ENCODE measurements at places on chromosomes 13 and 19. TPM values are rescaled to one million over a fixed set of nuclear protein-coding genes. Genes with fewer than 3 reads are reported as not detected.

GRCh38 chr13:72808917-72809500 is 27.1 kb downstream of the PIBF1 start:
- no peaks in the 10 kb centered on the region for H3K36me3 ChIP-seq
- H3K4me3 ChIP-seq = no peak overlapping the region
- H3K4me1 ChIP-seq = peaks cover 10% of the 10 kb centered on the region
- no peak for DNase-seq

DNA sequence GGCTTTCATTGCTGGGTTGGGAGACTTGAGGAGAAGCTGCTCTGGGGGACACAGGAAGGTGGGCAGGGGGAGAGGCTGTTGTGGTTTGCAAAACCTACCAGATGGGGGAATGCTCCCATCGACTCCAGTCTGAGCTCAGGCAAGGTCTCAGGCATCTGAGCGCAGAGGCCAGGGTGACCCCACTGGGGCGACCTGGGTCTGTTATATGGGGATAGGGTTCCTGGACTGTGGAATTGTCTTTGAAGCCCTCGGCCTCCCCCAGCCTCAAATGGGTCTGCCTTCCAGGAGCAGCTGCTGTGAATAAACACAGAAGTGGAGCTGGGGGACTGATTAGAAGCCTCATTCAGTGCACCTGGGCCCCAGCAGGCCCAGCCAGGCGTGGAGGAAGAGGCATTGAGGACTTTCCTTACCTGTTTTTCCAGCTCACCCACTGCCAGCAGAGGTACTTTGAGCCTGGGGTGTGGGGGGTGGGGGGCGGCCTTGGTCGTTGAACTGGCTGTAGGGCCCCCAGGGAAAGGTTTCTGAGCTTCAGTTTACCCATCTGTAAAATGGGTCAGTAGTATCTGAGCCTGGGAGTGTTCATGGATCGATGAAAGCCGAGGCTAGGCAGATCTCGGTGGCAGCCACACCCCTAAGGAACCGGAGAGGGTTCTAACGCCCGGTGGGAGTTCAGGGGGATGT is 1.4 kb downstream of the CERS4 start:
- peak overlapping the region; percentile 83 for H3K27ac ChIP-seq
- peaks cover 5% of the 10 kb centered on the region for H3K27me3 ChIP-seq
- H3K36me3 ChIP-seq = no peaks in the 10 kb centered on the region
- H3K4me3 ChIP-seq = peak overlapping the region; percentile 70
- peaks cover 7% of the 10 kb centered on the region for H3K4me1 ChIP-seq

DNA sequence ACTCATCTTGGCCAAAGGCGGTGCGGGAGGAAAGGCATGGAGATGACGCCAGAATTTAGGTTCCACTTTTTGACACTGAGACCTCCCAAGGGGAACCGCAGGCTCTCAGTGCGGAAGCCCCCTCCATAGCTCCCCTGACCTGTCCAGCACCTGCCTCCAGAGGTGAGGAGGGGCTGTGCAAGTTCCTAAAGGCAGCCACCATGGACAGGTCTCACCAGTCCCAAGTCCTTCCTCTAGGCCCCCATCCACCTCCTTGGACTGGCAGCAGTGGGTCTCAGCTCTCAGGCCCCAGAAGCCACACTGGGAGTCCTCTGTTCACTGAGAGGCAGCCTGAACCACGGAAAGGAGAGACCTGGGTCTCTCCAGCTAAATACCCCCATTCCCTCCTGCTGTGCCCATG is 31.6 kb upstream of the TSHZ3 start:
- no peaks in the 10 kb centered on the region for H3K36me3 ChIP-seq
- H3K27me3 ChIP-seq = no peaks in the 10 kb centered on the region
- no peaks in the 10 kb centered on the region for H3K4me1 ChIP-seq
- no peak overlapping the region for H3K4me3 ChIP-seq
- H3K27ac ChIP-seq = no peak overlapping the region
- no peak for DNase-seq

- no peaks in the 10 kb centered on the region for H3K27me3 ChIP-seq
- H3K4me1 ChIP-seq = peaks cover 8% of the 10 kb centered on the region
- no peak overlapping the region for H3K4me3 ChIP-seq
- no peaks in the 10 kb centered on the region for H3K36me3 ChIP-seq
- DNase-seq = no peak
These were observed 108.2 kb downstream of the SIPA1L3 start for GRCh38 chr19:38015216-38015615.

TPT1 gene
- 2,558 TPM for total RNA-seq

ZNF20 gene
- total RNA-seq = 4.5 TPM

- no peaks in the 10 kb centered on the region for H3K27me3 ChIP-seq
- H3K36me3 ChIP-seq = no peaks in the 10 kb centered on the region
- no peak overlapping the region for H3K27ac ChIP-seq
- no peaks in the 10 kb centered on the region for H3K4me1 ChIP-seq
- no peak overlapping the region for H3K4me3 ChIP-seq
- no peak for DNase-seq
These were observed 101.8 kb upstream of the ZNF98 start for GRCh38 chr19:22523940-22524339.

- no peaks in the 10 kb centered on the region for H3K36me3 ChIP-seq
- H3K4me3 ChIP-seq = no peak overlapping the region
- H3K27ac ChIP-seq = no peak overlapping the region
- DNase-seq = no peak
These were observed 7.2 kb upstream of the PTGER1 start for GRCh38 chr19:14482172-14482941.

DNA sequence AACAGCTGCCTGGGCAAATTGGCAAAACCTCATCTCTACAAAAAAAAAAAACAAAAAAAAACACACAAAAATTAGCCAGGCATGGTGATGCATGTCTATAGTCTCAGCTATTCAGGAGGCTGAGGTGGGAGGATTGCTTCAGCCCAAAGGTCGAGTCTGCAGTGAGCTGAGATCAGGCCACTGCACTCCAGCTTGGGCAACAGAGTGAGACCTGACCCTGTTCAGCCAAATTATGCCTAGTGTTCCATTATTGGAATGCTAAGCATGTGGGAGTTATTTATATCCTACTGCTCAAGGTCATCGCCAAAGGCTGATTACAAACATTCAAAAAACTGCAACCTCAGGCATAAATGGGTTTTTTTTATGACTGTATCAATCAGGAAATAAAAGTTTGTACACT is 1251.0 kb upstream of the PCDH9 start:
- H3K4me1 ChIP-seq = no peaks in the 10 kb centered on the region
- no peaks in the 10 kb centered on the region for H3K36me3 ChIP-seq
- no peaks in the 10 kb centered on the region for H3K27me3 ChIP-seq

GRCh38 chr19:44530777-44531176 is 1.3 kb upstream of the CEACAM20 start:
- DNase-seq = no peak
- H3K4me1 ChIP-seq = no peaks in the 10 kb centered on the region
- H3K27me3 ChIP-seq = no peaks in the 10 kb centered on the region
- no peak overlapping the region for H3K4me3 ChIP-seq
- no peak overlapping the region for H3K27ac ChIP-seq

DNA sequence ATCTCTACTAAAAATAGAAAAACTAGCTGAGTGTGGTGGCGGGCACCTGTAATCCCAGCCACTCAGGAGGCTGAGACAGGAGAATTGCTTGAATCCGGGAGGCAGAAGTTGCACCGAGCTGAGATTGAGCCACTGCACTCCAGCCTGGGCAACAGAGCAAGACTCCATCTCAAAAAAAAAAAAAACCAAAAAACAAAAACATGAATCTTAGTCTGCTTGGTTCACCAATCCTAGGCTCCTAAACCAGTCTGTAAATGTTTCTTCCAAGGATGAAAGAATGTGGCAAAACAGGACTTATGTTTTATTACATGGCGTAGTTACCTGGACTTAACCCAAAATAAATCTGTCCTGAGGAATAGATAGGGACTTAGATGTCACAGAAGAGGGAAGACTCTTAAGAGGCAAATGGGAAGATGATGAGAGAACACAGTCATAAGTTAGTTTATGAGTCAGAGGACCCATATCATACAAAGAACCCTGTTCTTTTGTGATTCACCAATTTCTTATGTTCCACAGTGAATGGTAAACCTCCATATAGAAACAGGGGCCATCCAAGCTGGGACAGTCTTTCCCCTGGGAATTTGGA is 6.9 kb upstream of the FBXL3 start:
- DNase-seq = no peak
- no peak overlapping the region for H3K4me3 ChIP-seq
- H3K4me1 ChIP-seq = no peaks in the 10 kb centered on the region
- H3K27me3 ChIP-seq = no peaks in the 10 kb centered on the region

- H3K4me1 ChIP-seq = peaks cover 14% of the 10 kb centered on the region
- H3K4me3 ChIP-seq = peak within 1 kb of the TSS; percentile 93
- peaks cover 1% of the 10 kb centered on the region for H3K36me3 ChIP-seq
- no peaks in the 10 kb centered on the region for H3K27me3 ChIP-seq
- DNase-seq = peak; percentile 96
These were observed at the start of gene MED25 for GRCh38 chr19:49817964-49818648. TSS of gene MED25 (plus strand) at chr19:49818289. CDS start at chr19:49818342, 53 bp downstream.

- peaks cover 4% of the 10 kb centered on the region for H3K4me1 ChIP-seq
- H3K27ac ChIP-seq = no peak overlapping the region
- no peaks in the 10 kb centered on the region for H3K36me3 ChIP-seq
- no peak overlapping the region for H3K4me3 ChIP-seq
- no peaks in the 10 kb centered on the region for H3K27me3 ChIP-seq
These were observed 73.2 kb downstream of the GGACT start for GRCh38 chr13:100515410-100515800.

- H3K4me3 ChIP-seq = no peak overlapping the region
- no peaks in the 10 kb centered on the region for H3K27me3 ChIP-seq
- H3K27ac ChIP-seq = no peak overlapping the region
- H3K36me3 ChIP-seq = no peaks in the 10 kb centered on the region
- H3K4me1 ChIP-seq = no peaks in the 10 kb centered on the region
These were observed 233.5 kb downstream of the TUBA3C start for GRCh38 chr13:18948012-18948663.

DNA sequence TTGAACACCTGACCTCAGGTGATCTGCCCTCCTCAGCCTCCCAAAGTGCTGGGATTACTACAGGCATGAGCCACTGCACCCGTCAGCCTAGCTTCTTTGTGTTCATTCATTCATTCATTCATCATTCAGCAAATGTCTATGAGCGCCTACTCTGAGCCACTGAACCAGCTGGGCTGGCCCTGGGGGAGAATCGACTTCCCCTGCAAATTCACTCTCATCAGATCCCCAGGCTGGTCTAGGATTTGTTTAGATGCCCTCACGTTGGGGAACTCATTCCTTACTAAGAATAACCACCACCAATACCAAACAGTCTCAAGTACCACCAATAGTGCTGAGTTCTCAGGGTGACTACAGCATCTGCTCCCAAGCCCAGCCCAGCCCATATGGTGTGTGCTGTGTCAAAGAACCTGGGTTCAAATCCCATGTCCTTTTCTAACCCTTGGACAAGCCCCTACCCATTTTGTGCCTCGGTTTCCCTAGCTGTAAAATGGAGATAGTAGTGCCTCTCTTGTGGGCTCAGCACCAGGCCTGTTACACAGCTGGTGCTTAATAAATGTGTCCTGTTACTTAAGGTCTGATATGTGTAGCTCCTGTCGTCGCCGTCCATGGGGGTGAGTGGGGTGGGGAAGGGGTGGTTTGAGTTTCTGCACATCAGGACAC is 16.8 kb downstream of the NRTN start:
- peaks cover 4% of the 10 kb centered on the region for H3K4me1 ChIP-seq
- H3K36me3 ChIP-seq = no peaks in the 10 kb centered on the region
- no peak overlapping the region for H3K27ac ChIP-seq
- H3K4me3 ChIP-seq = no peak overlapping the region
- no peak for DNase-seq
- no peaks in the 10 kb centered on the region for H3K27me3 ChIP-seq

PSG2 gene
- total RNA-seq = not detected

LIM2 gene
- total RNA-seq = not detected

ZNF677 gene
- 30.2 TPM for total RNA-seq

DNA sequence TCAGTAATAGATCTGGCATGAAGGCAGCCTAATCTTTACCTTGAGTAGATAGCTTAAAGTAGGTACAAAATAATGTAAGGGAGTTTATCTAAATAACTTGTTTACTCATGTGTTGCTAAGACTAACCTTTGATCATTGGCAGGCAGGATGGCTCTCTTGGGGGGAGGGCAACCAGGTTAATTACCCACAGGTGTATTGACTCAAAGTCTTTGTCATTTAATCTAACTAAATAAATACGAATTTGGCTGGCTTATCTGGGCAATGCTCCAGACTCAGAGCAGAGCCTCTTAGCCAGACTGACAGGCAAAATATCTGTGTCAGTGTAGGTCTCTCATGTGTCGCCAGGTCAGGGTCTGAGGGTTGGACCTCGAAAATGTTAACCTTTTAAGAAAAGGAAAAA is 283.4 kb upstream of the KLHL1 start:
- H3K27ac ChIP-seq = no peak overlapping the region
- no peaks in the 10 kb centered on the region for H3K27me3 ChIP-seq
- no peak overlapping the region for H3K4me3 ChIP-seq
- no peaks in the 10 kb centered on the region for H3K36me3 ChIP-seq
- no peak for DNase-seq

PRRG2 gene
- 0.37 TPM for total RNA-seq

SYNE4 gene
- 1.0 TPM for total RNA-seq

DNA sequence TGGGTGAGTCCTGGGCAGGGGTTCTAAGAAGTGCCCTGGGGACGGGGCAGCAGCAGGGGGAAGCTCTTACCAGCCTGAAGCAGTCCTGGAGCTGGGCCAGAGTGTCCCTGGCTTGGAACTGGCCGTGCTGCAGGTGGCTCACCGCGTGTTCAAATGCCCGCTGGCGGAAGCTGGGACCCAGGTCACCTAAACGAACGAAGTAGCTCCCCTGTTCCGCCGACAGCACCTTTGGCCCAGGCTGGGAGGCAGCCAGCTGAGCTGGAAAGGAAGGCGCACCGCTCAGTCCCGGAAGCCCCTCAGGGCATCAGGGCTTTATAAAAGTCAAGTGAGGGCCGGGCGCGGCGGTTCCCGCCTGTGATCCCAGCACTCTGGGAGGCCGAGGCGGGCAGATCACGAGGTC is 9.6 kb downstream of the PLIN4 start:
- peaks cover under 1% of the 10 kb centered on the region for H3K36me3 ChIP-seq
- H3K4me3 ChIP-seq = no peak overlapping the region
- no peak for DNase-seq
- no peak overlapping the region for H3K27ac ChIP-seq

GRCh38 chr19:12985049-12985776 is 10.1 kb upstream of the NFIX start:
- H3K27ac ChIP-seq = no peak overlapping the region
- H3K4me3 ChIP-seq = no peak overlapping the region
- H3K27me3 ChIP-seq = peaks cover 22% of the 10 kb centered on the region
- no peak for DNase-seq
- no peaks in the 10 kb centered on the region for H3K36me3 ChIP-seq
- peaks cover 5% of the 10 kb centered on the region for H3K4me1 ChIP-seq

GNA15 gene
- total RNA-seq = 9.8 TPM

DNA sequence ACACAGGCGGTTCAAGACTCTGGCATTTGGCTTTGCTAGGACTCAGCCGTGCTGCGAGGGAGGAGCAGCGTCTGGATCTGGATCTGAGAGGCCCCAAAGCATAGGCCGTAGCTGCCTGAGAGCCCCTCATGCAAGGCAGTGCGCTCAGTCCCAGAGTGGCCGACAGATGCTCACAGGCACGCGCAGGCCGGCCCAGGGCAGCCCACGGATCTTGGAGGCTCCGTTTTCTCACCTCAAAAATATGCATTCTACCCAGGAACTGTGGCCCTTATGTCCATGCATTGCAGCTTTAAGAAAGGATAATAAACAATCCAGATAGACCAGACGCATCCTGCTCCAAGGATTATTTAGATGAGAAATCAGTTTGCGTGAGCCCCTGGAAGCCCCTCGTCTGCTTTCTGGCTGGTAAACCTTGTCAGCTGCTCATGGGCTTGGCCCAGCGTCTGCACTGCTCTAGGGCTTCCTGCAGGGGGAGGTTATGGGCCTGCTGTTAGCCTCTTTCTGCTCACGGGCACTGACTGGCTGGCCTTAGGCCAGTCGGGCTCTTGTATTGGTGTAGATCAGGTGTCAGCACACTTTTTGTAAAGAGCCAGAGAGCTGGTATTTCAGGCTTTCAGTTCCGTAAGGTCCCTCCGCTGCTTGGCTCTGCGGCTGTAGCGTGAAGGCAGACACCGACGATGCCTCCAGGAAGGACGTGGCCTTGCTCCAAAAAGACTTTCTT is 24.2 kb downstream of the TEX29 start:
- H3K27me3 ChIP-seq = no peaks in the 10 kb centered on the region
- H3K27ac ChIP-seq = no peak overlapping the region
- H3K4me1 ChIP-seq = no peaks in the 10 kb centered on the region

All from spleen (tissue), 13 donors.